ENCODE measurements at places on chromosomes 7 and 10.

- DNase-seq = no peak
These were observed 258.0 kb downstream of the GALNT17 start for GRCh38 chr7:71389976-71390375.

DNA sequence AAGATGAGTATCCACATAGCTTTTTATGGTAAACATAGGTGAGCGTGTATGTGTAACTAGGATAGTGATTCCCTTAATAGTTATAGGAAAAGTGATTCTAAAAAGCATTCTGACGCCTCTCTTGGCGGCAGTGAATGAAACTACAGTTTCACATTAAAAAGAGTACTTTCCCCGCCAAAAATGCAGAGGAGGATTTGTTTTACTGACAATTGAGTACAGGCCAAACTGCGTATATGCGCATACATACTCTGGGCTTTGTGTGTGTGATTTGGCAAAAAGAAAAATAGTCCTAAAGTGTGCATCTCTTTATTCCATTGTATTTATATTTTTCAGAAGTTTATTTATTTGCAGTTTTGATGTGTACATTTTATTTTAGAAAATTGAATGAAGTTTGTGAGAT lies 10.3 kb downstream of the CUL1 start:
- no peak for DNase-seq

GRCh38 chr10:30176182-30176581 lies 116.8 kb upstream of the JCAD start:
- DNase-seq = no peak

- no peak for DNase-seq
These were observed 85.5 kb downstream of the SLC25A13 start for GRCh38 chr7:96236198-96237039.

- DNase-seq = no peak
These were observed 113.6 kb downstream of the ADCY1 start for GRCh38 chr7:45687721-45688120.

GRCh38 chr10:68137171-68137570 lies 27.9 kb downstream of the MYPN start:
- no peak for DNase-seq

DNA sequence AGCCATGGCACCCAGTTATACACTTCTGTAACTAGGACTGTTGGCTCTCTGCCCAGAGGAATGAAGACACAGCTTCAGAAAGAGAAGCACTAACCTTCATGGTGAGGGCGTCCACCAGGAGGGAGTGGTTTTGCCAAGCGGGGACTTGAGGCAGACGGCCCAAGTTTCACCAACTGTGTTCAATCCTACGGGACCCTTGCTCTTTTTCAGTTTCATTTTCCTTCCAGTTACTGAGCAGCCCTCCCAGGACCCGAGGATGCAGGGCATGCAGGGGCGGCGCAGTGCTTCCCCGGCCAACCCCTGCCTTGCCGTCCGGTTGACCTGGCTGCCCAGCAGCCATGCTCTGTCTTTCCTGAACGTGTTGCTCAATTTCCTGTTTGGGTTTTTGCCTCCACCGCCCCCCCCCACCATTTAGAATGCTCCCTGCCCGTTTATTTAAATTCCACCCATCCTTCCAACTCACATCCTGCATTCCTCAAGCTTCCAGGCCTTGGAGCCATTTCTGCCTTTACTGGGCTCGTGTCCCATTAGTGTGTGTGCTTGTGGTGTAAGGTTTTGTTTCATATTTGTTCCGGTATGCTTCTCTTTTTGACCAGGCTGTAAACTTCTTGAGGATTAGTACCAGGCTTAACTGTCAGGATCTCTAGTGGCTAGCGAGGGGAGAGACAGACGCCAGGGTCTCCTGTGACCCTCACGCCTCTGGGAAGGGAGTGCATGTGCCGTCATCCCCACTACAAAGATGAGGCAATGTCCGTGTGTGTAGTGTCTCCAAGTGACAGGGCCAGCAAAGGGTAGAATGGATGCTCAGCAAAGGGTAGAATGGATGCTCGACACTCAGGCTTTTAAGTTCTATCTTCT lies 31.6 kb downstream of the IL15RA start:
- DNase-seq = no peak

- no peak for DNase-seq
These were observed 473.7 kb downstream of the ATRNL1 start for GRCh38 chr10:115566867-115567266.

GRCh38 chr7:1045069-1046063 lies 1.0 kb downstream of the GPR146 start:
- peak; percentile 50 for DNase-seq

DNA sequence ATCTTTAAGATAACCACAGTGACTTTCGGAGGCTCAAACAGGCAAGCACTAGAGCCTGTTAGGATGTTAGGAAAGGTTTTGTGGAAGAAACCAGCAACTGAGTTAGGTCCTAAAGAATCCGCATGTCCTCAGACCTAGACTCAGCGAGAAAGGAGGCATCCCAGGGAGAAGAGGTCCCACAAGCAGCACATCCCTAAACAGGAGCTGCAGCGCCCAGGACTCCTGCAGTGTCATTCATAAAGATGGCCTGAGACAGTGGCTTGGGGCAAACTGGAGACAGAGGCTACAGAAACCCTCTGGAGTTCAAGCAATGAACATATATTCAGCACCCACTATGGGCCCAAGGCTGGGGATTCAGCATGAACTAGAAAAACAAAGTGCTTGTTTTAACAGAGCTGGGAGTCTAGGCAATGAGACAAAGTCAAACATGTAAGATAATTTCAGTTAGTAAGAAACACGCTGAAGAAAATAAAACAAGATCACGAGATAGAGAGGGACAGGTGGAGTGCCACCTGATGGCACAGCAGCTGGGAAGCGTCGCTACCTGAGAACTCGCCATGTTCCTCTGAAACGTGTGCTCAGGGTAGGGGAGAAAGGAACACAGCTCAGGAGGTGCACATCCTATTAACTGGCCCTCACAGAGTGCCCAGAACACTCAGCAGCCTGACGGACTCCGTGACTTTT lies 48.1 kb downstream of the PARD3 start:
- DNase-seq = no peak

GRCh38 chr10:114326795-114327194 lies 77.5 kb downstream of the AFAP1L2 start:
- no peak for DNase-seq

DNA sequence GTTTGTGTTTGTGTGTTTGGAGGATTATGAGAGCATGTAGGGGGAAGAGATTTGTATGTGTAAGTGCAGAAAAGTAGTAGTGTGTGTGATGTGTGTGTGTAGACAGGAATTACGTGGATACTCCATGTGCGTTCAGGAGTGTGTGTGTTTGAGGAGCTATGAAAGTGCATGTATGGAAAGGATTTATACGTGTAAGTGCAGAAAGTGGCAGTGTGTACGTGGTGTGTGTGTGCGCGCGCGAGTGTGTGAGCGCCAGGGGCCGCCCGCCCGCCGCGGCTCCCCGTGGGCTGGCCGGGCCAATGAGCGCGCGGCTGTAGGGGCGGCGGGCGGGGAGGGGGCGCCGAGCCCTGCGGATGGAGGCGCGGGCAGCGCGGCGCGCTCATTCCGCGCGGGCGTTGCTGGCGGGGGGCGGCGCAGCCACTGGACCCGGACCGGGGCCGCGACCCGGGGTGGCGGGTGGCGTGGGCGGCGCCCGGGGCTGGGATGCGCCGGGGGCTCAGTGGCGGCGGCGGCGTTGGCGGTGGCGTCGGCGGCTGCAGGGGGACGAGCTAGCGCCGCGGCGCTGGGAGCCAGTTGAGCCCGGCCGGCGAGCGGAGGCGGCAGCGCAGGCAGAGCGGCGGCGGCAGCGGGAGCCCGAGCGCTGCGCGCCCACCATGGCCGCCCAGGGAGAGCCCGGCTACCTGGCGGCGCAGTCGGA lies at the start of gene BICC1:
Gene BICC1, plus strand, starts transcription at position 382 of the 697 bp plus-strand sequence. Its CDS starts 272 bp downstream, at position 654.
- peak; percentile 37 for DNase-seq

DNA sequence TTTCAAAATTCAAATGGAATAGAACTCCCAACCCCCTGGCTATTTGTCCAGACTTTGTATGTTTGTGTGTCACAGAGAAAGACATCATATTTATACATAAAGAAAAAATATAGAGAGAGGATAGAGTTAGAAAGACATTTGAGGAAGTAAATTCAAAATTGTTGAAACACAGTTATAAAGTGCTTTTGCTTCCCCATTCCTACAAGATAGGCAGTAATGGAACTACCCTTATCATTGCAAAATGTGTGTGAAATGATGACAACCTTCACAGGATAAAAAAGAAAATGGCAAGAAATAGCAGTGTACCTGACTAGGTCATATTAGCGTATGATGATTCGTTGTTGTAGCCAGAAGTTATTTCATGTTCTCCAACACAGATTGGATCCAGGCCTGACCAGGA lies 63.1 kb downstream of the FZD1 start:
- no peak for DNase-seq

Measured in anterior cingulate cortex (tissue), 58 donors.